PC-3 (cell line): ENCODE measurements at places on chromosomes 12 and 14.

DNA sequence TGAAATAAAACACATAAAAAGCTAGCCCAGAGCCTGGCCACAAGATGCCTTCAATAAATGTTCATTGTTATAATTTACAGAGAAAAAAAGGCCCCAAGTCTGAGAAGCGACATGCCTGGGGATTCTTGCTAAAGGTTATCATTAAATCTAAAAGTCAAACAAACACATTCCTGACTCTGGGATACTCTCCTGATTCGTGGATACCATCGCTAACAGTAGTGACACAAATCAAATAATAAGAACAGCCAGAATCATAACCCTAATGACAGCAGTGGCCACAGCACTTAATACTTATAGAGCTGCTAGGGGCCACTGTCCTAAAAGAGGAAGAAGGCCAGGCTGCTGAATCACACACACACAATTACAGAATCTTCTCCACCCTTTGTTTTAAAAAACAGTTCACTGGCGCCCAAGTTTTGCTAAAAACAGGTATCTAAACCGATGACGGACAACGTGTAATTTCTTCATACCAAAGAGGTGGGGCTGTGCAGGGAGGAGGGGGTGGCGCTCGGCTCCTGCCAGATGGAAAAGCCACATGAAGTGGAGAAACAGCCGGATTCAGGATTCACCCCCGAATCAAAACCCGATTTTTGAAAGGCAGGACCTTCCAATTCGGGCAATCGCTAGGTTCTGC, 1.2 kb downstream of the CLIP1 start:
- DNase-seq, result peak; percentile 62

GRCh38 chr12:48873096-48873495, 7.4 kb upstream of the RND1 start:
- no peak for DNase-seq

GRCh38 chr14:28913056-28913455, 146.5 kb downstream of the FOXG1 start:
- DNase-seq, result no peak

DNA sequence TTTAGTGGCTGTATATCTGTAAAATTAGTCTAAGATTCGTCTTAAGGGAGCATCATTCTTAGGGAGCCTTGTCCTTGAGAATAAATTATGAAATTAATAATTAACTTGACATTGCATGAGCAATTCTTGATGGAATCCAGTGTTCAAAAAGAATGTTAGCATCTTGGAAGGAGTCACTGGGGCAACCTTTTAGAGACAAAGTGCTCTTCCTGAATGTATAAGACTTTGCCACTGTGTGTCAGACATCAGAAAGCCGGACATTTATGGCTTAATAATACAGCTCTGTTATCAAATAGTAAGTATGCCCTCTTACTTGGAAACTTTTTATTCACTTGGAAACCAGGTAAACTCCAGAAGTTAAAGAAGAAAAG, 83.3 kb downstream of the CCER1 start:
- DNase-seq, result no peak

- no peak for DNase-seq
Measured at GRCh38 chr14:100819829-100820475, 6.0 kb upstream of the MEG3 start.

DNA sequence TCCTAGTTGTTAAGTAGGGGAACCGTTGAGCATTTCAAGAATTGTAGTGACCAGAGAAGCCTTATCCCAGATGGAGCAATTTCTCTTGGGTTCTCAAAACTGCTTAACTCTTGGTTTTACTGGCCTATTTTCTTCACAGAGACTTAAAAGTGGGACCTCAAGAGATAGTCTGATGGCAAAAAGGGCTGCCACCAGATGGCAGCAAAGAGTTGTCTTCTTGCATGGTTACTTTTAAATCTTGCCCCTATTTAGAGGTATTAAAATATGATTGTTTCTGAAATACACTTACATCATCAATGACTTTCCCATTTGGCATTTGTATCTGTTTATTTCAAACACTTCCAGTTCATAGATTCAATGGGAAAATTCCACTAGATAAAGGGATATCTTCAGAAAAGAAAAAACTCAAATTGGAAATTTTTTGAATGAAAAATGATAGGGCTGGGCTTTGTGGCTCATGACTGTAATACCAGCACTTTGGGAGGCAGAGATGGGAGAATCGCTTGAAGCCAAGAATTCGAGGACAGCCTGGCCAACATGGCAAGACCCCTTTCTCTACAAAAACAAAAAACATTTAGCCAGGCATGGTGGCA, 69.9 kb upstream of the CNTN1 start:
- peak; percentile 74 for DNase-seq

GRCh38 chr12:47110011-47110541, 30.3 kb upstream of the AMIGO2 start:
- no peak for DNase-seq

DNA sequence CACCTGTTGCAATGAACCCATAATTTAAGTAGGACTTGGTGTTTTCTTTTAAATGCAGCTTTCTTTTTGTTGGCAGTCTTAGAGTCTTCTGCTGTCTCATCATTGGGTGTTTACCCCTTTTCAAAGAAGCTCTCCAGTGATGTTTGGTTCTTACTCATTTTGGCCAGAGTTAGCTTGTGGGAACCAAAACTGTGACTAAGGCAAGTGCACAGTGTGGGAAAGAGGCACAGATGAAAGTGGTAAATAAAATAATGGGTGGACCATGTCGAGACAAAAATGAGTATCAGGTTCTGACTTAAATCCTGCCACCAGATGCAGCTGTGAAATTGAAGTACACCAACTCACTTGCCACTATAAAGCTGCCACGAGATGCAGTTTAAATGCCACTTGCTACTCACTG, 615.4 kb upstream of the MIS18BP1 start:
- no peak for DNase-seq

DNA sequence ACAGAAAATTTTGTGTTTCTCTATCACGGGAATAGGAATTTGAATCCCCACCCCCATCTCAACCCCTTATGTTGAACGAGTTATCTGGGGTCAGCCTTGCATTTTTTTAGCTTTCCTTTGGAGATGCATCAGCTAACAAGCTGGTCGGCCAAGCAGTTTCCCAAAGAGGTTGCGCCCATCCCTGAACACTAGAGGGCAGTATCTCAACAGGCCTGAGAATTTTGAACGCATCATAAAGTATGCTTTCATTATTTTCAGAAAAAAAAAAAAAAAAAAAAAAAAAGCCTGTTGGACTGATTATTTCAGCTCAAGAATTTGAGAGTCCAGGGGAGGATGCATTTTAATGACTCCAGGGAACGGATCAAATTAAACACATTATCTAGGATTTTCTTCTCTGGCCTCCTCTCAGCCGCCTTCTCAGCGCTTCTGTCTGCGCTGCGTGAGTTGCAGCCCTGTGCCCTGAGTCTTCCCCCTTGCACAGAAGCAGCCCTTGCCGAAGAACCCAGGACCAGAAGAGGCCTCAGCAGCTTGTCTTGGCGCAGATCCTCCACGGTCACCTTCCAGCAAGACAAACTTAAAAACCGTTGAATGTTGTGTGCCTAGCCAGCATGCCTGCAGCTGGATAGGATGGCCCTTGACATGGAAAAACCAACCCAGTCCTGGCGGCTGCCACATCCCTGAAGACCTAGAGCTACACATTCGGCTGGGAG, 76.6 kb upstream of the GZMB start:
- peak; percentile 66 for DNase-seq

- peak; percentile 89 for DNase-seq
Measured at GRCh38 chr14:102125546-102125945, 14.2 kb upstream of the WDR20 start.

GRCh38 chr12:6180268-6181051, 19.7 kb upstream of the CD9 start:
- DNase-seq, result peak; percentile 84

DNA sequence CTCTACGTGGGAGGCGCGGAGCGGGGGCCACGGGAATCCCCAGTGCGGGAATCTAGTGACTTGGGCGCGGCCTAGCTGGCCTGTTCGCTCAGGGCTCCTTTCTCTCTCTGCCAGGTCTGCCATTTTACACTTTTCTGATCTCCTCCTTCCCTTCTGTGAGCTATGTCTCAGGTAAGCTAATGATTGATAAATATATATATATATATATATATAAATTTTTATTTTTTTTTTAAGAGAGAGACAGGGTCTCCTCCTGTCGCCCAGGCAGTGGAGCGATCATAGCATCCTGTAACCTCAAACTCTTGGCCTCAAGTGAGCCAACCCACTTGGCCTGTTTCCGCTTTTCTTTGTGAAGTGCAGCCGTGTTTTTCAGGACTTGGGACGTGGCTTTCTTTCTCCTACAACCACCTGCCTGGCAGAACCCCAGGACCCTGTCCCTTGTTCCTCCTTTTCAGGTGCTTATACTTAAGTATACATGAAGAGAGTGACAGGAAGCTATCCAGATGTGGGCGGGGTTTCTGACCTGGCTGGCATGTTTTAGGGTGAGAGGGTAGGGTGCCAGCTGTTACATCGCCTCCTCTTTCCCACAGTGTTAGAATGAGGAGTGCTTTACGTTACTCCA, 547 bp downstream of the ZNF140 start:
- no peak for DNase-seq

- DNase-seq, result peak; percentile 44
Measured at GRCh38 chr14:53285821-53286220, 132.7 kb upstream of the DDHD1 start.

DNA sequence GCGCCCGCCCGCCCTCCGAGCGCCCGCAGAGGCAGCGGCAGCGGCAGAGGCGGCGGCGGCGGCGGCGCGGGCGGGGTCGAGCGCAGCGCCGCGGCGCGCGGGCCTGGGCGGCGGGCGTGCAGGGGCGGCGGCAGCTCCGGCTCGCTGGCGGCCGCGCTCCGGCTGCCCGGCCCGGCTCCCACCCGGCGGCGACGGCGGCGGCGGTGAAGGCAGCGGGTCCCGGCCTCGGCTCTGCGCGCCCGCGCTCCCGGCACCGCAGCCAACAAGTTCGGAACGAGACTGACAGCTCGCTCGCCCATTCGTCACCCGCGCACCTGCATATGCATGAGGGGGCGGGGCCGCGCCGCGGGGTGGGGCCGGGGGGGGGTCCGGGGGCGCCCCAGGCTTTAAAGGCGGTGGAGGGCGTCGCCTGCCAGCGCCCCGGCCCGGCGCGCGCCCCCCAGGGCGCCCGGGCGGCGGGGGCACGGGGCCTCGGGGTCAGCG, at the start of gene JAG2:
TSS of gene JAG2 (minus strand) at position 281 of the 483 bp plus-strand sequence. CDS start 356 bp downstream, outside the sequence.
- DNase-seq, result peak; percentile 61

DNA sequence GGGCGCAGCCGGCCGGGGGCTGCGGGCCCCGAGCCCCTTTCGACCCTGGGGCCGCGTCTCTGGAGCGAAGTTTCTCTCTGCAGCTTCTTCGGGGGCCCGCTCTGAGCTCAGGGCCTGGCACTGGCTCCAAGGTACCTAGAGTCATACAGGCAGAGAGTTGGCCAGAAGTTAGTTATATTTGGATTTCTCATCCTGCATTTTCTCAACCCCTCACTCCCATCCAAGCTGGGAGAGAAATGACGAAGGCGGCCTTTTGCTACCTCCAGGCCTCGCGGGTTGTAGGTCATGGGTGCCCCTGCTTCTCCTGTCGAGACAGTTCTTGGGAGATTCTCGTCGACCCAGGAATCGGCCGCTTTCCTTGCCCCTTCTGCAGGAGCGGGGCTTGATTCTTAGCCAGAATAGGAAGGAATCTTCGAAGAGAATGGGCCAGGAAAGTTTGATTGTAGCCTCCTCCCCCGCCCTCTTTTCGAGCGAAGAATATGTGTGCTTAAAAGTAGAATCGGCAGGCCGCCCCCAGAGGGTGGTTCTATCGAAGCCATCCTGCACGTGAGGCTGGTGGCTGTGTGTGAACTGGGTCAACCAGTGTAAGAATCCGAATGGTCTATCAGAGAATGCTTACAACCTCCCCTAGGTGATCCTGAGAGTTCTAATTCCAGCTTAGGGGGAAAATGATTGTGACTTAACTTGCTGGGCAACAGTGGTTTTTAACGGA, 785 bp downstream of the MLEC start:
- peak; percentile 37 for DNase-seq

GRCh38 chr12:81340910-81341309, 263.0 kb downstream of the ACSS3 start:
- no peak for DNase-seq

DNA sequence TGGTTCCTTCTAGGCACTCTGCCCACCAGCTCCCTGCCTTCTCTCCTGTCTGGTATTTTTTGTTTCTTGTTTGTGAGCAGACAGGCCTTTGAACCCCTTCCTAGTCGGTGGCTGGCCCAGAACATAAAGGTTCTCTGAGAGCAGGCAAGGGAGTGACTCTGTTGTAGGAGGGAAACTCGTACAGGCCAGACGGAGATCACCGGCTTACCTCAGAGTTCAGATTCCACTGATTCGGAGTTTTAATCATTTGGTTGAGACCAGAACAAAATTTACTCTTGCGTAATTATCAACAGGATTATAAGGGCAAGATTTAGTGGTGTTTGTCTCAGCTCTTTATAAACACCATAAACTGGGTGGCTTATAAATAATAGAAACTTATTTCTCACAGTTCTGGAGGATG, 128.3 kb downstream of the PLXNC1 start:
- DNase-seq, result no peak

DNA sequence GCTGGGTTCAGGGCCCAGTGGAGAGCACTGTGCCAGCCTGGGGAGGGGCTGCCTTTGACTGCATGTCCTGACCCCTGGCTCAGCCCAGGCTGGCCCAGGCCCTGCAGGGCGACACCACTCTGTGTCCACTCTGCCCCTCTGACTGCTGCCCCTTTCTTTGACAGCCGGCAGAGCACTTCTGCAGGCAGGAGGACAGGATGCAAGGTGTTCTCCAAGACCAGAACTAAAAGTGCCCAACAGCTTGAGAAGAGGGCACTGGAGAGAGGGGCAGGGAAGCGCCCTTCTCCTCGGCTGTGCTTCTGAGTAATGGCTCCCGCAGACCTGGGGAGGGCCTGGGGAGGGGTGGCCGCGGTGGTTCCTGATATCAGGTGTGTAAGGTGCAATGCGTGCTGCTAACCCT, 72.7 kb downstream of the WDR20 start:
- no peak for DNase-seq

DNA sequence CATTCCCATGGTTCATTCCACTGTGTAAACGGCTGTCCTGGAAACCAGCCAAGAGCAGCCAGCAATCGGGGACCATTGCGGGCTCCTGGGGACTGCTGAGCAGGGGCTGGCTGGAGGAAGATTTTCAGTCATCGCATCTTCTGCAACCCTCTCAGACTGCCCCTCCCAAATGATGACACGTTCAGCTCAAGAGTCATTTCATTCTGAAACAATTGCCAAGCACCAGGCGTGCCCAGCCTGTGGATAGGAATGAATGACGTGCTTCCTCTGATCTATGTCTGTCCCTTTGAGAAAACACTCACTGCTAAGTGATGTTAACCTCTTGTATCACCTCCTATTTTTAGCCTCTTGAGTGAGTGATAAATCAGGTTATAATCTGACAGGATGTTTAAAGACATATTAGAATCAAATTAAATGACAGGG, 62.0 kb downstream of the NDUFA12 start:
- peak; percentile 79 for DNase-seq

GRCh38 chr14:81480741-81481140, 52.9 kb downstream of the SEL1L start:
- DNase-seq, result no peak

GRCh38 chr14:44271637-44272036, 235.4 kb downstream of the FSCB start:
- no peak for DNase-seq

- no peak for DNase-seq
Measured at GRCh38 chr14:91390165-91390778, 27.3 kb downstream of the CCDC88C start.

GRCh38 chr12:4984344-4984743, 59.3 kb upstream of the KCNA5 start:
- DNase-seq, result no peak

GRCh38 chr12:85029456-85029855, 6.6 kb downstream of the TSPAN19 start:
- peak; percentile 71 for DNase-seq

GRCh38 chr14:76833011-76833410, 6.8 kb downstream of the LRRC74A start:
- no peak for DNase-seq
